Cardiac muscle cell (in vitro differentiated cells and primary cell): ENCODE measurements at places on chromosomes 13 and 19. TPM values are rescaled to one million over a fixed set of nuclear protein-coding genes. Genes with fewer than 3 reads are reported as not detected.
A peak's percentile ranks its signal among the peaks of the same experiment; 100 is the strongest.

TMPRSS9 gene
- not detected in 2 replicates for total RNA-seq

DNA sequence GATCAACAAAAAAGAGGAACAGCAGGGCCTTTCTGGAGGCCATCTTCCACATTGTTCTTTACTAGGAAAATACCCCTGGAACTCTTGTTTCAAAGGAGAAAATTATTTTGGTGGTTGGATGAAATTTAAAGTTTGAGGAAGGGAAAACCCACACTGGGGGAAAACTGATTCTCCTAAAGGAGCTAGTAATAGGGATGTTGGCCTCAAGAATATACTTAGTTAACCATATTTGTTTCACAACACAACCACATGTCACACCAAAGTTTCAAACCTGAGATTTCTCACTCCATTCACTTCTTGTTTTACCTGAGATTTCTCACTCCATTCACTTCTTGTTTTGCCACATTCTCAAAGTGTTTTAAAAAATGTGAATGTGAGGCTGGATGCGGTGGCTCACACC is 2.8 kb upstream of the EPSTI1 start:
- DNase-seq = no peak
- no peak overlapping the region for H3K27ac ChIP-seq
- H3K4me1 ChIP-seq = peaks cover 57% of the 10 kb centered on the region
- no peaks in the 10 kb centered on the region for H3K27me3 ChIP-seq
- H3K36me3 ChIP-seq = no peaks in the 10 kb centered on the region
- H3K4me3 ChIP-seq = no peak overlapping the region

- no peak overlapping the region for H3K4me3 ChIP-seq
- H3K36me3 ChIP-seq = no peaks in the 10 kb centered on the region
- no peaks in the 10 kb centered on the region for H3K27me3 ChIP-seq
- no peak for DNase-seq
- H3K4me1 ChIP-seq = peaks cover 8% of the 10 kb centered on the region
Measured at GRCh38 chr13:38606699-38607535, 80.0 kb upstream of the FREM2 start.

- no peak overlapping the region for H3K27ac ChIP-seq
- DNase-seq = peak; percentile 86
- H3K4me1 ChIP-seq = peaks cover 21% of the 10 kb centered on the region
- no peaks in the 10 kb centered on the region for H3K36me3 ChIP-seq
- H3K27me3 ChIP-seq = no peaks in the 10 kb centered on the region
- no peak overlapping the region for H3K4me3 ChIP-seq
Measured at GRCh38 chr13:28355822-28356371, 139.0 kb downstream of the FLT1 start.

GRCh38 chr13:38883783-38884182 is 106.8 kb downstream of the STOML3 start:
- no peaks in the 10 kb centered on the region for H3K36me3 ChIP-seq
- no peak overlapping the region for H3K27ac ChIP-seq
- peaks cover 5% of the 10 kb centered on the region for H3K4me1 ChIP-seq
- no peaks in the 10 kb centered on the region for H3K27me3 ChIP-seq

DNA sequence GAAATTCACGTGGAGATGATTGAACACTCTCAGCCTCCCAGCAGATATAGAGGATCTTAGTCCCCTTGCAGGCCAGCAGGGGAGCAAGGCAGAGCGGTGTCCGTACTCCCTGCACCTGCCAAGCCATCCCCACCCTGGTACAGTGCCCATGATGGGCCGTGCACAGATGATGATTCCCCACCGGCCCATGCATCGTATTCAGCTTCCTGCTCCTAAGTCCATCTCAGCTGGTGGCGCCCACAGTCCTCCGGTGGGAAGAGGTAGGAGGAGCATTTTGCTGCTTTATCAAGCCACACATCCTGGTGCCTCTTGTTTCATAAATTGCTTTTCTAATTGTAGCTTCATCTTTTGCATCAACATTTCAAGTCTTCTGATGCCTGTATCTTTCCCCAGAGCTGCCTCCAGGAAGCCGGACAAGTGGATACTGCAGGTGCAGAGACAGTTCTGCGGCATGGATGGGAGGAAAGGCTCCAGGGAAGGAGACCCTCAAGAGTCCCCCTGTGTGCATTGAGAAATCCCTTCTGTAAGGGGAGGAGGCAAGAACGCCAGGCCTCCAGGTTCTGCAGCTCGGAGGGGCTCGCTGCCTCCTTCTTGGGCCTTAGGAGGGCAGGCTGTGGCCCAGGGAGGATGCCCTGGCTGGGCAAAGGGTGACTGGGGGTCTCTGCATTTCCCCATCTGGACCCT is 55.3 kb downstream of the F2RL3 start:
- no peak for DNase-seq
- no peak overlapping the region for H3K4me3 ChIP-seq
- H3K27me3 ChIP-seq = no peaks in the 10 kb centered on the region
- H3K36me3 ChIP-seq = no peaks in the 10 kb centered on the region

DNA sequence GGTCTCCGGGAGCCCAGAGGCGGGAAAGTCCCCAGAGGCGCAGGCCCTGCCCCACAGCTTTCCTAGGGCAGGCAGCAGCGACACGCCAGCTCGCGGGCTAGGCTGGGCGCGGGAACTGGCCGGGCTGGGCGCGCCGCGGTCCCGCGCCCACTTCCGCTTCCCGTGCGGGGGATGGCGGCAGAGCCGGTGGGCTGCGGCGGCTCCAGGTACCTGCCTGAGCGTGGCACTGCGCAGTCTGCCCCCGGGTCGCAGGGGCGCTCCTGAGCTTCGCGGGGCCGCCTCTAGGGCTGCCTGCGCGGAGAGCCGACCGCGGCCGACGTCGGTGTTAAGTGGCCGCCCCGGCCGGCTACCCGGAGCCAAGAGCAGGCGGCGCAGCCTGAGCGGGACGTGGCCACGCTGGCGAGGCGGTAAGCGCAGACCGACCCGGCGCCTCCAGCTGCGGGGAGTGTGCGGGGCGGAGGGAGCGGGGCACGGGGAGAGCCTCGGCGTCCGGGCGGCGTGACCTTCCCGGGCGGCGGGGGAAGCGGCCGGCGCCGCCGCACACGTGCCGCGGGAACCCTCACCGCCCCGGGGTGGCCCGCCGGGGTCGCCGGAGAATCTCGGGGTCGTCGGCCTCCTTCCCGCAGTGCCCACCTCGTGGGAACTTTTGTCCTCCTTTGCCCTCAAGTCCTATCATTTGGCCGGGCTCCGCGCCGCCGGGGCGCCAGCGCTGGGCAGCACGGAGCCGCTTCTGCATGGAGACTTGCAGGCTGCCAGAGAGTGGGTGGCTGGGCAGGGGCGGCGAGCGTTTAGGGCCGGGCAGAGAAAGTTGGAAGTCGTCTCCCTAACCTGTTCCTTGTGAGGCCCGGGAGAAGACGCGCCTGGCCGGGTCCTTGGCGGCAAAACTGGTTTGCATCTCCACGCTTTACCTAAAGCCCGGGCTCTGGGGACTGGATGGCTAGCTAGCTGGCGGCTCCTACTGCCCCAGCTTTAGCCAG is 31.4 kb upstream of the MPHOSPH8 start:
- H3K36me3 ChIP-seq = no peaks in the 10 kb centered on the region
- DNase-seq = peak; percentile 65
- peak overlapping the region; percentile 22 for H3K4me3 ChIP-seq
